Suprapubic skin (tissue), 4 donors: ENCODE measurements at places on chromosomes 3 and 15.

DNA sequence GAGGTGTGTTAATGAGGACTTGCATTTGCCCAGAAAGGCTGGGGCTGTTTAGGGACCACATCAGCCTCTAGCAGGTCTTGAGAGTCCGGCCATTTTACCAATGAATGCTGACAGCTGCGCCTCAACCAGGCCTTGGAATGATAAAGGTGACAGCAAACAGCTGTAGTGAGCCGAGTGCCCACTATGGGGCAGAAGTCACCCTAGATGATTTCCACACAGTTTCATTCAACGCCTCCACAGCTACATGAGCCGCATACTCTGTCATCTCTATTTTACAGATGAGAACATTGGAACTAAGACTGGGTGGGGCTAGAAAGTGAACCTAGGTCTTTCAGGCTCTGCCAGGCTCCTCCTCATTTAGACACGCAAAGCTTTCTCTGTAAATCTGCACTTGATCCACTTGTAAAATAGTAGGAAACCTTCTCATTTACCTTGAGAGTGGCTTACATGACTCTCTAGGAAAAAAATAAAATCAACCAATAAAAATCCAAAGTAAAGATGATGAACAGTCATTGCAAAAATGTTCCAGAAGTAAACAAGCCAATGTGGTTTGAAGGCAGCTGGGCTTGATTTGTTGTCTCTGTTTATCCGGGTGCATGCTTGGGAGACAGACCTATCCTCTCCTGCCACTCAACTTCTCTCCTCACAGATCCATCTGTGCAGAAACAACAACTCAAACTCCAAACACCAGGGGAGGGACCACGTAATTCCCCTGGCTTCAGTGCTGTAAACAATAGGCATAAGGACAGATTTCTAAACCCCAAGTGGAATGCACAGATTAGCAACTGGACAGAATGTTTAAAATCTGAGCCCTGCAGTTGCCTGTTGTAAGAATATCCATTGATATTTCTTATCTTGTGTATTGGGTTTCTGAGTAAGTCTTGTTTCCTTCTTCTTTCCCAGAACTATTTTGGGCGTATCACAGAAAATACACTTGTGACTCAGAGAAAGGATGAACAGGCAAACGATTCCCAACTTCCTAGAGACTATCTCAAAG, 31.5 kb upstream of the LDHAL6B start:
- peak overlapping the region; percentile 73 for H3K27ac ChIP-seq
- peaks cover 5% of the 10 kb centered on the region for H3K36me3 ChIP-seq
- H3K4me3 ChIP-seq: no peak overlapping the region
- peaks cover 48% of the 10 kb centered on the region for H3K4me1 ChIP-seq

DNA sequence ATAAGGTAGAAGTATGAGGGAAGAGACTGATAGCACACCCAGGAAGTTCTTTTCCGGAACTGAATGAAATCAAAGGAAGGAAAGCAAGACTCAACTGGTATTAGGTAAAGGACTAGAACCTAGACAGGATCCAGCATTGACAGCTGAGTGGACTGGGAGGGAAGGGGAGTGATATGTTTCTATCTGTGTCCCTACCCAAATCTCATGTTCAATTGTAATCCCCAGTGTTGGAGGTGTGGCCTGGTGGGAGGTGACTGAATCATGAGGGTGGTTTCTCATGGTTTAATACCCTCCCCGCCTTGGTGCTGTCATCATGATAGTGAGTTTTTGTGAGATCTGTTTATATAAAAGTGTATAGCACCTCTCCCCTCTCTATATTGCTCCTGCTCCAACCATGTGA, 415.9 kb upstream of the KCNMB2 start:
- DNase-seq: no peak
- H3K27me3 ChIP-seq: no peaks in the 10 kb centered on the region
- no peaks in the 10 kb centered on the region for H3K36me3 ChIP-seq
- H3K4me3 ChIP-seq: no peak overlapping the region
- H3K27ac ChIP-seq: no peak overlapping the region

DNA sequence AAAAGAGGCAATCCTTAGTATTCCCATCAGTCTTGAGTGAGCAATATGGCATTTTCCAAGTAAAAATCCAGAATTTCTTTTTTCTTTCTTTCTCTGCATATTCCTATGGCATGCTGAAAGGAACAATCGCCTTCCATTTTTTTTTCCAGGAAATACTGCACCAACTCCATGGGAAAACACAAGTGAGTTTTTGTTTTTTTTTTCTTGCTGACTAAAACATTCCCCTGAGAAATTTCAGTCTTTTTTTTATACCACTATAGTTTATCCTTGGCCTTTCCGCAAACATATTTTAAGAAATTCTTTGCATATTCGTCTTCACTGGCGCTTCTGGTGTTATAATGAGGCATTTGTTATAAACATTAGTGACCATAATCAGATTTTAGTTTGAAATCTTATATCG, 429.6 kb upstream of the MDFIC2 start:
- no peak for DNase-seq
- H3K4me1 ChIP-seq: no peaks in the 10 kb centered on the region
- H3K36me3 ChIP-seq: no peaks in the 10 kb centered on the region
- no peak overlapping the region for H3K4me3 ChIP-seq
- H3K27me3 ChIP-seq: no peaks in the 10 kb centered on the region

DNA sequence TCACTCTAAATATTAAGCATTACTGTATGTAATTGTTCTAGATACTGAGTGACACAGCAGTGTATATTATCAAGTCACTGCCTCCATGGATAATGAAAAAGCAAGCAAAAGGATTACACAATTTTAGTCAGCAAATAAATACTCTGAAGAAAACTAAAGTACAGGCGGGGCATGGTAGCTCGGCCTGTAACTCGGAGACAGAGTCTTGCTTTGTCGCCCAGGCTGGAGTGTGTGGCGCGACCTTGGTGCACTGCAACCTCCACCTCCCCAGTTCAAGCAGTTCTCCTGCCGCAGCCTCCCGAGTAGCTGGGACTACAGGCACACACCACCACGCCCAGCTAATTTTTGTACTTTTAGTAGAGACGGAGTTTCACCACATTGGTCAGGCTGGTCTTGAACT, 32.7 kb downstream of the RBM6 start:
- no peak overlapping the region for H3K27ac ChIP-seq
- H3K36me3 ChIP-seq: peaks cover 44% of the 10 kb centered on the region
- no peaks in the 10 kb centered on the region for H3K27me3 ChIP-seq
- no peaks in the 10 kb centered on the region for H3K4me1 ChIP-seq

DNA sequence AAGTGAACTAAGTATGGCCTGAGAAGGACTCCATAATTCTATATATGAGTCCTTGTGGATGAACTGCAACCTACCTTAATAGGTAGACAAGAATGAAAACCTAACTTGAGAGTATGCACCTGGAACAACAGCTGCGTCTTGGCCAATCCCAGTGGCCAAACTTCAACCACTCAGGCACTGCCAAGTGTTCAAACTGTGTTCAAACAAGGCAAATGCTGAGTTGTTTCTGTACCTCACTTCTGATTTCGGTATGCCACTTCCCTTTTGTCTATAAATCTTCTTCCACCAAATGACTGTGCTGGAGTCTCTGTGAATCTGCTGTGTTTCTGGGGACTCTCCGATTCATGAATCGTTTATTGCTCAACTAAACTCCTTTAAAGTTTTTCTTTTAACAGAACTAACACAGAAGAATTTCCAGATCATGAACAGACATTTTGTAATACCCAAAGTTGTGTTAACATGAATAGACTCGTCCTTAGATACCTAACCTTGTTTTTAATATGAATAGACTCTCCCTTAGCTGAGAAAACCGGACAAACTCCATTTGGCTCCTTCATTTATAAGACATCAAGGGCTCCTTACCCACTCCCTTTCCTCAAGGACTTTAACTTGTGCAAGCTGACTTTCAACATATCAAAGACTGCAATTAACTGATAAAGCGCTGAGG, 4.1 kb downstream of the ZNF717 start:
- H3K4me1 ChIP-seq: peaks cover 7% of the 10 kb centered on the region
- H3K27ac ChIP-seq: no peak overlapping the region
- H3K36me3 ChIP-seq: peaks cover 51% of the 10 kb centered on the region
- no peak overlapping the region for H3K4me3 ChIP-seq

DNA sequence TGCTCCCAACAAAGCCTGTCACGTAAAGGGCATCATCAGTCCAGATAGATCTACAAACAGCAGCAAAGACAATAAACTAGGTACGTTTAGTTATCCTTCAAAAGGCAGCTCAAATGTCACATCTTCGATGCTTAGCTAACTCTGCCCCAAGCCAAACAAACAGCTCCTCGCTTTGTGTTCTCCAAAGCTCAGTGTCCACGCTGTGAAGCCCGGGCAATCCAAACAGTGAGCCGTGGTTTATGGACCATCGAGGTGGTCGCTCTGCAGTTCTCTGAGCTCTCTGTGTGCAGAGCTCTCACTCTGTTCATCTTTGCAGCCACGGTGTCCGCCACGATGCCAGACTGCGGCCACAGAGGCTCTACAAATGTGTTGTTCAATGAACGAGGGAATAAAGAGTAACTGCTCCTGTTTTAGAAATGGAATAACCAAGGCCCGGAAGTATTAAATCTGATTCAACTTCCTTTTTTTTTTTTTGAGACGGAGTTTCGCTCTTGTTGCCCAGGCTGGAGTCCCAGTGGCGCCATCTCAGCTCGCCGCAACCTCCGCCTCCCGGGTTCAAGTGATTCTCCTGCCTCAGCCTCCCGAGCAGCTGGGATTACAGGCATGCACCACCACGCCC, 117.2 kb upstream of the FAM174B start:
- no peaks in the 10 kb centered on the region for H3K4me1 ChIP-seq
- no peaks in the 10 kb centered on the region for H3K27me3 ChIP-seq
- no peak overlapping the region for H3K4me3 ChIP-seq
- DNase-seq: no peak
- H3K27ac ChIP-seq: no peak overlapping the region

DNA sequence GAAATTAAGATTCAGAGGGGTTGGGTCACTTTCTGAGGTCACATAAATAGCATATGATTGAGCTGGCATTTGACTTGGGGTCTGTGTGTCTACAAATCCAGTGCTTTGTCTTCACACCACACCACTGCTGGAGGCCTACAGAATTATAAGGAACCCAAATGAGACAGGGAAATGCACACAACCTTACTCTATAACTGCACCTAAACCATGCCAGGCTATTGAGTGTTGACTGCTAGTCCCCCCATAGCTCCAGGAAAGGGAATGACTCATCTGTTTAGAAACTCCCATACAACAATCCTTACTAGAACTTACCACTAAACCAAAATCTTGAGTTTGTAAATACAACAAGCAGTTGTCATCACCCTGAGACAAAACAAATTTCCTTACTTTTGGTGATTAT, 16.9 kb upstream of the TSC22D2 start:
- H3K27me3 ChIP-seq: no peaks in the 10 kb centered on the region
- H3K36me3 ChIP-seq: no peaks in the 10 kb centered on the region
- H3K27ac ChIP-seq: no peak overlapping the region
- no peak overlapping the region for H3K4me3 ChIP-seq
- no peak for DNase-seq
- H3K4me1 ChIP-seq: no peaks in the 10 kb centered on the region

- peaks cover 53% of the 10 kb centered on the region for H3K4me1 ChIP-seq
- DNase-seq: no peak
- peak overlapping the region; percentile 74 for H3K27ac ChIP-seq
- no peaks in the 10 kb centered on the region for H3K36me3 ChIP-seq
- H3K4me3 ChIP-seq: no peak overlapping the region
Observed at GRCh38 chr3:171788546-171789351, 21.5 kb downstream of the PLD1 start.

GRCh38 chr3:127497166-127497565, 93.4 kb downstream of the TPRA1 start:
- H3K4me3 ChIP-seq: no peak overlapping the region
- H3K27me3 ChIP-seq: peaks cover 17% of the 10 kb centered on the region
- H3K4me1 ChIP-seq: no peaks in the 10 kb centered on the region

- H3K4me1 ChIP-seq: no peaks in the 10 kb centered on the region
- H3K4me3 ChIP-seq: peak overlapping the region; percentile 8
- no peak for DNase-seq
Observed at GRCh38 chr15:96889734-96890480, 559.4 kb downstream of the NR2F2 start.

- DNase-seq: no peak
- no peaks in the 10 kb centered on the region for H3K36me3 ChIP-seq
- H3K27ac ChIP-seq: no peak overlapping the region
- H3K27me3 ChIP-seq: no peaks in the 10 kb centered on the region
Observed at GRCh38 chr3:45241206-45241605, 15.1 kb upstream of the TMEM158 start.

- H3K4me3 ChIP-seq: no peak overlapping the region
- DNase-seq: no peak
- H3K36me3 ChIP-seq: no peaks in the 10 kb centered on the region
- H3K4me1 ChIP-seq: no peaks in the 10 kb centered on the region
- H3K27ac ChIP-seq: no peak overlapping the region
Observed at GRCh38 chr15:41347236-41347635, 14.6 kb downstream of the NUSAP1 start.

DNA sequence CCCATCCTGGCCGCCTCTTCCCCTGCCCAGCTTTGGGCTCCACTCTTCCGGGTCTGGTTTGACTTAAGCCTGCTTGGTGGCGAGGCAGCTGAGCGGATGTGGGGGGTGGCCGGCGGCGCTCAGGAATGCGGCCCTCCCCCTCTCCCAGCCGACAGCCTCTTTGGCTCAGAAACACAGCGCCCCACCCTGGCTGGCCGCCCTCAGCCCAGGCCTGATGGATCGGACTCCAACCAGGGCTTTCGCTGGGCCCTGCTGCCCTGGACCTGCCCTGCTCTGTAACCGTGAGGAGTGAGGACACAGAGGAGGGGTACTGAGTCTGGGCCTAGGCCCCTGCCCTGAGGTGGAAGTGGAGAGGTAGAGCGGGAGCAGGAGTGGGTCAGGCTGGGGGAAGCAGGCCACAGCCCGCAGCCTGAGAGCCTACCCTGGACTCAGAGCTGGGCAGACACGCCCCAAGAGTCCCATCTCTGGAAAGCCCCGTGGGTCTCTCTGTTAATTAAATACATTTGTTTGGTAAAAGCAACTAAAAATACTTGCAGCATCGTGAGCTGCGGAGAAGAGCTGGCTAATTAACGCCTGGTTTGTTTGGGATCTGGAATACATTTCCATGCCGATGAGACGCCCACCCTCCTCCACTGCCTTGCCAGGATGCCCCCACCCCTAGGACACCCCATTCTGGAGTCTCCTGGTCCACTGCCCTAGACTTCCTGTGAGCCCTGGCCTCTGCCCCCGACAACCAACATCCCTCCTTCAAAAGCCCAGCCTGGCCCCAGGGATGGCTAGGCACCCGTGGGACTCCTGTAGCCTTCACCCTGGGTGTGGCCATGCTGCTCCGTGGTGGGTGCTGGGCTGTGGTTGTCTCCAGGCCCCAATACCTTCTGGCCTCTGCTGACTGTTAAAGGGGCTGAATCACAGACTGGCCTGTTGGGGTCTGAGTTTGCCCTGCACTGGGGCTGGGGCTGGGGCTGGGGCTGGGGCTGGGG, 19.6 kb downstream of the PLXNA1 start:
- H3K4me1 ChIP-seq: peaks cover 67% of the 10 kb centered on the region
- DNase-seq: peak; percentile 91
- H3K36me3 ChIP-seq: no peaks in the 10 kb centered on the region
- peak overlapping the region; percentile 6 for H3K4me3 ChIP-seq
- H3K27ac ChIP-seq: peak overlapping the region; percentile 52

DNA sequence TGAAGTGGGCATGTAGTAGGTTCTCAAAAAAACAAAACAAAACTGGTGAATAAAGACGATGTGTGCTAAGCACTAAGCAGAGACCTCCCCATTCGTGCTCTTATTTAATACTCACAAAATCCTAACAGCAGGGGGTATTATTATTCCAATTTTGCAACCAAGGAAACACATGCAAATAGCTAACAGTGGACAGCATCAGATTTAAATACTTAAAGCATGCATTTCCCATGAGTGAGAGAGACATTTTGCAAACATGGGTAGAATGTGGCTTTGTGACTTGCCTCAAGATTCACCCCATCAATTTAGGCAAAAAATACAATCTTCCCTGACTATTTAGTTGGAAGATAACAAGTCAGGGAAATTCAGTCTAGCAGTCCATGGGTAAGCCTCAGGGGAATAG, 946.2 kb upstream of the CFAP20DC start:
- H3K36me3 ChIP-seq: no peaks in the 10 kb centered on the region
- H3K4me3 ChIP-seq: no peak overlapping the region
- H3K4me1 ChIP-seq: no peaks in the 10 kb centered on the region
- DNase-seq: no peak
